ENCODE measurements at places on chromosomes 16 and 17.

GRCh38 chr16:10514369-10515055, 65.9 kb downstream of the EMP2 start:
- no peak for DNase-seq

- no peak for DNase-seq
These were observed at the start of gene BCAR1 for GRCh38 chr16:75251280-75252048. Gene BCAR1, minus strand, starts transcription at chr16:75251624. Its CDS starts 142 bp downstream, at chr16:75251482.

- peak; percentile 11 for DNase-seq
These were observed 84.0 kb upstream of the DNAH17 start for GRCh38 chr17:78661093-78661770.

DNA sequence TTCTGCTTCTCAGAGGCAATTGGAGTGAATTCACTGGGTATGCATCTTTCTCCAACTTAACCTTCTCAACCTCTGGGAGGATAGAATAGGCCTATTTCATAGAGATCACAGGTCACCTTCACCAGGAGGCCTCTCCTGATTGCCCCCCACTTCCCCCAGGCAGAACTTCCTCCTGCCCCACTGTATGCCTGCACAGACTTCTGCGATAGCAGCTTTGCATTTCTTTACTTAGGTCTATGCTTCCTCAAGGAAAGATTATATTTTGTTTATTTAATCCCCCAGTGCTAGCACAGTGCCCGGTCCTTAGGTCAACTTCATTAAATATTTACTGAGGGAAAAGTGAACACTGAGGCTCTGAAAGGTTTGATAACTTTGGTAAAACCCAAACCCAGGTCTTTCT, 19.9 kb downstream of the MYO18A start:
- no peak for DNase-seq

GRCh38 chr16:79932572-79932971, 332.0 kb upstream of the MAF start:
- DNase-seq, result no peak

- no peak for DNase-seq
These were observed 23.1 kb downstream of the LAT start for GRCh38 chr16:29007730-29008593.

GRCh38 chr17:61053469-61053868, 346.2 kb upstream of the TBX2 start:
- no peak for DNase-seq

GRCh38 chr16:15502041-15502725, 67.8 kb downstream of the BMERB1 start:
- no peak for DNase-seq

DNA sequence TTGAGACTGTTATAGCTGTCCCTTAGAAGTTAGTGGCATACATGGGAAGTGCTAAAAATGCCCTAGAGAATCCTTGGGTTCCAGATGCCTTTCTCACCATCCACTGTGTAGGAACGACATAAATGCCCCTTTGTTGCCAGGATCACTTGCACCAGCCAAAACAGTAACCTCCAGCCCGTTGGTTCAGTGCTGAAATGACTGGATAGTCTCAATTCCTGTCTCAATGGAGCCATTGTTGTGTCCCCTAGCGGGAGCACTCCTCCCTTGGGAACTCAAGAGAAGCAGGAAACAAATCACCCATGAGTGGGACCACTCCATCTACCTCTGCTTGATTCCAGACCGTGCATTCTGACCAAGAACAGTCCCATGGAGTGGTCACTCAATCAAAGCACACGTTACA, 23.1 kb downstream of the MPHOSPH6 start:
- DNase-seq, result no peak

- no peak for DNase-seq
These were observed 1149.1 kb upstream of the CDH8 start for GRCh38 chr16:63185235-63185780.

- DNase-seq, result no peak
These were observed 23.2 kb upstream of the SLC5A11 start for GRCh38 chr16:24822542-24822941.

GRCh38 chr17:47223007-47223406, 13.9 kb downstream of the MYL4 start:
- no peak for DNase-seq

DNA sequence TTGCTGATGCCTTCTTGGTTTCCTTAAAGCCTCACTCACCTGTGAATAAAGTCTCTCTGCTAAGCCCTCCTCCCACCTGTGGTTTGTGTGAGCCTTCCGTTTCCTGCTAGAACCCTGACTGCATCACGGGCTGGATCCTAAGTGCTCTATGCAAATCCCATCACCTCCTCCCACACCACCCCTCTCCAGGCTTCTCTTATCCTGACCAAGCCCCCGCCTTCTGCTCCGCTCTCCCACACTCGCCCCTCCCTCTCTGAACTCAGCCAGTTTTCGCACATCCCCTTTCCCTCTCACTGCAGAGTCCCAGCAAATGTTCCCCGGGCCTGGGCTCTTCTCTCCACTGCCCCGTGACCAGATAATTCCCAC, 51.8 kb downstream of the PIMREG start:
- no peak for DNase-seq

- no peak for DNase-seq
These were observed 1.2 kb downstream of the LLGL2 start for GRCh38 chr17:75526555-75527270.

DNA sequence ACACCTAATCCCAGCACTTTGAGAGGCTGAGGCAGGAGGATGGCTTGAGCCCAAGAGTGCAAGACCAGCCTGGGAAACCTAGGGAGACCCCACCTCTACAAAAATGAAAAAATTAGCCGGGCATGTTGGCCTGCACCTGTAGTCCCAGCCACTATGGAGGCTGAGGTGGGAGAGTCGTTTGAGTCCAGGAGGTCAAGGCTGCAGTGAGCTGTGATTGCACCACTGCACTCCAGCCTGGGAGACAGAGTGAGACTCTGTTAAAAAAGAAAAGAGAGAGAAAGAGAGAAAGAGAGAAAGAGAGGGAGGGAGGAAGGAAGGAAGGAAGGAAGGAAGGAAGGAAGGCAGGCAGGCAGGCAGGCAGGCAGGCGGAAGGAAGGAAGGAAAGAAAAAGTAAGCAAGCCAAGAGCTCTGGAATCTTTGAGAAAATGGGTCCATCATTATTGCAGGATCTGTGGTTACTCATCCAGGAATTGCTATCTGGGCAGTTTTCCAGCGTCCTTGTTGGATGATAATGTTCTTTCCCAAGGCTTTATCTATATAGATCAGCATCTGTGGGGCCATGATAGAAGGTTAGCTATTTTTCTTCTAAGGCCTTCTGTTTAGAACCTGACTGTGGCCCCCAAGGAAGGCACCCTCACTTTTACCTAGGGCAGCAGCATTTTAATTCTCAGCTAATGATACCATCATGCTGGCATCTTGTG, 533.2 kb upstream of the CDH5 start:
- DNase-seq, result no peak

DNA sequence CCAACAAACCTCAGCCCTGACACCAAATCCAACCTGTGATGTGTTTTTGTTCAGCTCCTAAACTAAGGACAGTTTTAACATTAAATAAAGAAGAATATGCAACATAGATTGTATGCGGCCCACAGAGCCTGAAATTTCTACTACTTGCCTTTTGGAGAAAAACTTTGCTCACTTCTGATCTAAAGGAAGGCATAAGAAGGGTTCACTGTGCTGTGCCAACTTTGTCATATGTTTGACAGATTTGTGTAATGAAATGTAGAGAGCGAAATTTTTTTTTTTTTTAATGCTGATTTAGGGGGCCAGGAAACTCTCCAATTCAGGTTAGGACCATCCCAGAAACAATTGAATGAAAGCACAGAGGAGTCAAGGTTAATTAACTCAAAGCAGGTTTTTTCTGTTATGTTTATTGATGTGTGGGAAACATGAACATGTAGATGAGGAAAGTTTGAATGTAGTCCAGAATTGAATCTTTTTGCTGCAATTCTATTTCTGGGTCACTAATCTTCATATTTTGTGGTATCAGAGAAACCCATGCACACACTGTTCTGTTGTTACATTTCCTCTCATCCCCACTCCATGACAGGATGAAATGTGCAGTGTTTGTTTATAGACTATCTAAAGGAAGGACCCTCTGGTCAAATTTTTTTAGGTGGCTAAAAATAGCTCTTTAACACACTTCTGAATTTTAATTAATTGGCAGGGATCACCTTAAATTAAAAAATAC, 71.5 kb downstream of the TAOK1 start:
- DNase-seq, result no peak

DNA sequence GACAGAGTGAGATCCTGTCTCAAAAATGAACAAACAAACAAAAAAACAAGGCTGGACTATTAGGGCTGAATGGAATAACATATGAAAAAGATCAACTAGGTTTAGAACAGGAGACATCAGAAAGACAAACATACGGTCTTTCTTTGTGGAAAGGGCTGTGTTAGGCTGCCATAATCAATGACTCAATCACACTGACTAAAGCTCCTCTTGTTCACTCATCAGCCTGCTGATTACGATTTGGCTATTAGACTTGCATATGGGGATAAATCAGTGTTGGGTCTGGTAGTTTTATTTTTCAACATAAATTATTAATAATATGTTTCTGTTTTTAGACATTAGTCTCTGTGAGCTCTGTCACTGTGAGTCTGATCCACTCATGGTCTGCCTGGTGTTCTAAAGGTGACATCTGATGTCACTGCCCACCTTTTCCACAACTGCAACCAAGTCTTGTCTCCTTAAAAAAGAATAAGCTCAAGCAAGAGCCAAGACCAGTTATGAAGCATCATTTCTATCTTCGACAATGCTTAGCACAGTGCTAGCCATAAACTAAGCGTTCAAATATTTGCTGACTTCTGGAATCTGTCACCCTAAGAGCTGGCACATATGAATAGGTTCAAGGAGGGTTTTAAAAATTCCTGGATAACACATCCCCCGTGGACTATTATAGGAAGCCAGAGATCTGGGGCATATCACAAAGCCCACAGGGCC, 10.2 kb downstream of the CFAP20 start:
- no peak for DNase-seq

DNA sequence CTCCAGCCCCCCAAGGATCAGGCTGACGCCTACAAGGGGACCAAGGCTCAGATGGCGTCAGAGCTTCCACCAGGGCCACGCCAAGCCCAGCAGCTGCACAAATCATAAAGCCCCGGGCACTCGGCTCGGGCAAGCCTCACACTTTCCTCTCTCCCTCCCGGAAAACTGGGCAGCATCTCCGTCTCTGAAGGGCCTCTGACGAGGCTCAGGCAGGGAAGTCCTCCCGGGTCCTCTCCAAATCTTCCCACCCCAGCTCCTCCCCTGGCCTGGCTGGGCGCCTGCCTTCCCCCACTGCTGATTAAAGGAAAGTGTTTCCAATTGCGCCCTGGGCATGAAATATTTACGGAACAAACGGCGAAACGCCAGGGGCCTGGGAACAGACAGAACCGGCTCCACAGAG, 38.5 kb downstream of the PIEZO1 start:
- no peak for DNase-seq

DNA sequence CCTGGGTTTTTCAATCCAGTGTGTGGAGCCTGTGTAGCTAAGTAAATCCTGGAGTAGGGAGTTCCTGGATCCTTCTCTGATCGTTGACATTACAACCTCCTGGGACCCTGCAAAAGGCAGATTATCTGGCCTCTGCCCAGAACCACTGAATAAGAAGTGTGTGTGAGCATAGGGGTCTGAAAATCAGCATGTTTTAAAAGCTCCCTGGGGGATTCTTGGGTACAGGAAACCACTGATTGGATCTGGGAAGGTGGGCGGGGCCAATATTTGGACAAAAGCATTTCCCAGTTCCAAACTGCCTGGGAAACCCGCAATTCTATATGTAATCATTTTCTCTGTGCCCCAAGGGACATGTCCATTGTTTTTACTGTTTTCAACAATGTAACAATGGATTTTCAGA, 27.2 kb upstream of the BEAN1 start:
- no peak for DNase-seq

- no peak for DNase-seq
These were observed 211.5 kb upstream of the AXIN2 start for GRCh38 chr17:65772989-65773388.

GRCh38 chr17:4810696-4811290, 3.8 kb downstream of the PLD2 start:
- no peak for DNase-seq

DNA sequence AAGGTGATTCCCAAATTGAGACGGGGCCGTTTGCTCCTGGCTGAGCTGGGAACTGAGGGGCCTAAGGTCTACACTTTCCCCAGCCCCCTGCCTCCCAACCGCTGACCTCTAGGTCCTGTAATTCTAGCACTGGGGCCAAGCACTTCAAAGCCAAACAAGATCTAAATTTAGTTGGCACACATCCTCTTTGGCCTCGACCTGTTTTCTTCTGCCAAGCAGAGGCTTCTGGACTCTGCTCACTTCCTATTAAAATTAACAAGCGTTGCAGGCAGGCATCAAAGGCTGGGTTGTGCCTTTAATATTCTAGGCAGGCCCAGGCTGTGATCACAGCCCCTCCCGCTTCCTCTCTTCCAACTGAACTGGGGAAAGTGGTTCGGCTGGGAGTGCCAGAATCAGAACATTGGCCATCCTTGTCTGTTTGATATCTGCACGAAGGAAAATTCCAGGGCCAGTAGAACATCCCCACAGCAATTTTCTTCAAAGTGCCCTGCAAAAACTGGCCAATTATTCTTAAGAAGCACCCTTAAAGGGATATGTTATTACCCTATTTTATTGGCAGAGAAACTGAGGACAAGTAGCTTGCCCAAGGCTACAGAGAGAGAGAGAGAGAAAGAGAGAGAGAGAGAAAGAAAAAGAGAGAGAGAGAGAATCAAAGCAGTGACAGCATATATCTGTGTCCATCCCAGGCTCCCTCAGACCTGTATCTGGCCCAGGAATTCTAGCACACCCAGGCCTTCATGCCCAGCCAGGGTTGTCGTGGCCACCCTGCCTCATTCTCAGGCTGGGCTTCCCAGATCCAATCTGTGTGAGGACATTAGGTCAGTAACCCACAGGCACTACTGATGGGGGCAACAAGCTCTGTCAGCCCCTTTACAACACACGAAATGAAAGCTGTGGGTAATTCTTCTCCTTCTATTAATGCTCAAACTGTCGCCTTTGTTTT, 12.8 kb upstream of the MT4 start:
- DNase-seq, result no peak

GRCh38 chr17:18950346-18950745, 1.6 kb upstream of the SLC5A10 start:
- no peak for DNase-seq

- no peak for DNase-seq
These were observed 73.5 kb downstream of the GOSR1 start for GRCh38 chr17:30550512-30551273.

- no peak for DNase-seq
These were observed 4.7 kb downstream of the DNAH17 start for GRCh38 chr17:78572239-78573205.

GRCh38 chr16:87828907-87829621, 40.2 kb downstream of the SLC7A5 start:
- no peak for DNase-seq

GRCh38 chr17:2275722-2276121, 27.9 kb downstream of the SMG6 start:
- no peak for DNase-seq

DNA sequence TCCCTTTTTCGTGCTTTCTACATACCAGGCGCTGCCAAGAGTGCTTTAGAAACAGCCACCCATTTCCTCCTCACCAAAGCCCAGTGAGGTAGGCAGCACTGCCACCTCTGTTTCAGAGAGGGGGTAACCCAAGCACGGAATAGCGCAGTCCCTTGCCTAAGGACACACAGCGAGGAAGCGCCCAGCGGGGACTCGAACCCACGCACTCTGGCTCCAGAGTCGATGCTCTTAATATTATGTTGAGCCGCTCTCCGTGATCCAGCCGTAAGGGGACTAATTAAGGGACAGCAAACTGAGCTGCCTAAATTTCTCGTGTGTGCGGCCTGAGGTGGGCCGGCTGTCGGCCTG, 497 bp downstream of the CES1 start:
- no peak for DNase-seq

Measured in DMS79 (cell line).